ENCODE measurements at places on chromosomes 7 and 10.

GRCh38 chr7:71343039-71343438 lies 211.1 kb downstream of the GALNT17 start:
- no peak for DNase-seq

GRCh38 chr7:28316489-28316888 lies 95.8 kb upstream of the CREB5 start:
- DNase-seq = no peak

DNA sequence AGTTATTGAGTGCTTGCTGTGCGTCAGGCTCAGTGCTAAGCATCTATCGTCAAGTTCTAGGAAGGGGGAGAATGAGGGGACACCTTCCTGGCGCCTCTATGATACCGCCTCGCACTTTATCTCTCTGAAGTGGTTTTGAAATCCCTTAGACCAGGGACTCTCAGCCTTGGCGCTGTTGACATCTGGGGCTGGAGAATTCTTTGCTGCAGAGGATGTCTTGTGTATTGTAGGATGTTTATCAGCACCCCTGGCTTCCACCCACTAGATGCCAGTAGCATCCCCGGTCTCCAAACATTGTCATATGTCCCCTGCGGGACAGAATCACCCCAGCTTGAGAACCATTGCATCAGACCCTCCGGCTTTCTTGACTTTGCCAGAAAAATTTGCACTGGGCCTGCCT lies 285.5 kb downstream of the CCDC3 start:
- DNase-seq = no peak

- DNase-seq = no peak
These were observed 197.1 kb downstream of the ADAM12 start for GRCh38 chr10:126191192-126191591.

- DNase-seq = no peak
These were observed 453 bp downstream of the URGCP start for GRCh38 chr7:43905956-43906330.

DNA sequence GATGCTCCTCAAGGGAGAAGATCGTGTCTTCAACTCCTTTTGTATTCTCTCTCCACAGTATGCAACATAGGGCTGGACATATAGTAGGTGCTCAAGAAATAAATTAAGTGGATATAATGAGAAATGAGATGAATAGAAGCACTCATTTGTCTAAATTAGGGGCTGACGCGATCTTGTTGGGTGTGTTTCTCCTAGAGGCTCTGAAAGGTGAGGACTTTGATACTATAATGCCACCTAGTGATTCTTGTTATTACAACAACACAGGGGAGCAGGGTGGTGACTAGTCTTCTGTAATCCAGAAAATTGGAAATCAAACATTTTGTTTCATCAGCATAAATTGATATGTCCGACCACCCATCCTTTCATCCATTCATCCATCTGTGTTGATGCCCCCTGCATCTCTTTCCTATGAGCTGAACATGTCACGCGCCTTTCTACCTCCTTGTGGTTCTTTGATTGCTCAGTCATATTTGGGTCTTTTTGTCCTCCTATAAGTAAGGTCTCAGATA lies 3.5 kb upstream of the CFAP58 start:
- no peak for DNase-seq

DNA sequence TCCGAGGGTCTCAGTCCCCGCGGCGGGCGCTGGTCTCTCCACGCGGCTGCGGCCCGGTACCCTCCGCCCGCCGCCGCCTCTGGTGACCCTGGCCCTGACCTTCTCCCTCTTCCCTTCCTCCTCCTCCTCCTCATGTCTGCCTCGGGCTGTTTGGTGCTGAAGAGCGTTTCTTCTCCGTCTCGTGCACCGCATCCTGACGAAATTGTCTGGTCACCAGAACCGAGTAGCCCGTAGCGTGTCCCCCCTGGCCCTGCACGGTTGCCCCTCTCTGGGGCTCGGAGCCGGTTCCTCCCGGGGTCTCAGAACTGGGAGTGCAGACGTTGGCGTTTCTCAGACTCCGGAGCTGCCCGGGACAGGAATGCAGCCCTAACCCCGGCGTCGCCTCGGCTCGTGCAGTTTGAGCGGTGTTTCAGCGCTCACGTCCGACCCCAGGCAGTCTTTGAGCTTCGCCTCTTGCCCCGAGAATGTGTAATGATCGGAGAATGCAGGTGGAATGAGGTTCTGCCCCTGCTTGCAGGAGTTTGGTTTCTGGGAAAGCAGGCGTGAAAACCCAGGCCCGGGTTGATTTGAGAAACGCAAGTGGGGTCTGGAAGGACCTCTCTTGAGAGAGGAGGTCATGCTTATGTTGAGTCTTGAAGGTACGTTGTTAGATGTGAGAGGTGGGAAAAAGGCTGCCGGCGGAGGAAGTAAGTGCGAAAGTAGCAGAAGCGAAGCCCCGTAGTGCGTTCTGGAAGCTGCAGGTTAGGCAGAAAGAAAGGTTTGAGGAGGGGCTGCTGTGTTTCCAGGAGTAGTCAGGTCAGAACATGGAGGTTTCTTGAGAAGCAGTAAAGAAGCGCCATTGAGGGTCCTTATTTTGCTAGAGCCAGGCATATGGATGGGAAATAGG lies 743 bp downstream of the RBM17 start:
- no peak for DNase-seq

- no peak for DNase-seq
These were observed 79.1 kb downstream of the SUGCT start for GRCh38 chr7:40213856-40214255.

DNA sequence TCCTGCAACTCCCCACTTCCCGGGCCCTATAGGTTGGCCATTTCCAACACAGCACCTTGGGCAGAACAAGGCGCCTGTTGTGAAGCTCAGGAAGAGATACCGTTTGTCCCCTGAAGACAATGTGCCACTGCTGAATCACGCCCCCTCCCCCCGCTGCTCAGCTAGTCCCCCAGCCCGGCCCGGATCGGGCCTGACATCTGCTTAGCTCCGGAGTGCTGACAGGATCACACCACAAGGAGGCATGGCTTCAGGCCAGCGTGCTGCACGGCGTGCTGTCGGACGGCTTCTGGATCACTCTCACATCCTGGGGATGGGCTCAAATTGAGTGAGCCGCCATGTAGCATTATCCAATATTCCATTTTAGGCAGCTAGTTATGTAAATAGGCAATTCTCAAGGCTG lies 62.1 kb upstream of the EFCAB10 start:
- no peak for DNase-seq

- no peak for DNase-seq
These were observed 16.0 kb upstream of the ZNF273 start for GRCh38 chr7:64886956-64887545.

DNA sequence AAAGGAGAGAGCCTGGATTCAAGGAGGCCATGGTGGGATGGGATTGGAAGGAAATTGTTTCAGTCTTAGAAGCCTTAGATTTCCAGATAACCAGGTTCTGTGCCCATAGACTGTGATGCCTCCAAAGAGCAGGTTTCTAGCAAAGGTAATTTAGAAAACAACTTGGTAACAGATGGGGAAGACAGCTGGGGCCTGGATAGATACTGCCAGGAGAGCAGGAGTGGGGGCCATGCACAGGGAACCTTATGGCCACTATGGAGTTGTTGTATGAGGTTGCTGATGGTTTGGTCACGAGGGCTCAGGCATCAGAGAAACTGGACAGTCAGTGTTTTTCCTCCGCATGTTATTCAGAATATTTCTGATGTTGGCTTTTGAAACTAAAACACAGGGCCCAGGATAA lies 901.9 kb downstream of the LRMDA start:
- DNase-seq = no peak

DNA sequence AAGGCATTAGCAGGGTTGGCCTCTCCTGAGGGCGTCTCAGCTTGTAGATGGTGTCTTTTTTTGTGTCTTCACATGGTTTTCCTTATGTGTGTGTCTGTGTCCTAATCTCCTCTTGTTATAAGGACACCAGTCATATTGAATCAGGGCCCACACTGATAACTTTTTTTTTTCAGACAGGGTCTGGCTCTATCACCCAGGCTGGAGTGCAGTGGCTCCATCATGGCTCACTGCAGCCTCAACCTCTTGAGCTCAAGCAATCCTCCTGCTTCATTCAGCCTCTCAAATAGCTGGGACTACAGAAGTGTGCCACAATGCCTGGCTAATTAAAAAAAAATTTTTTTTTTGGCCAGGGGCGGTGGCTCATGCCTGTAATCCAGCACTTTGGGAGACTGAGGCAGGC lies 41.3 kb upstream of the KMT2C start:
- DNase-seq = no peak

GRCh38 chr7:129958643-129959470 lies 6.1 kb upstream of the UBE2H start:
- DNase-seq = no peak

DNA sequence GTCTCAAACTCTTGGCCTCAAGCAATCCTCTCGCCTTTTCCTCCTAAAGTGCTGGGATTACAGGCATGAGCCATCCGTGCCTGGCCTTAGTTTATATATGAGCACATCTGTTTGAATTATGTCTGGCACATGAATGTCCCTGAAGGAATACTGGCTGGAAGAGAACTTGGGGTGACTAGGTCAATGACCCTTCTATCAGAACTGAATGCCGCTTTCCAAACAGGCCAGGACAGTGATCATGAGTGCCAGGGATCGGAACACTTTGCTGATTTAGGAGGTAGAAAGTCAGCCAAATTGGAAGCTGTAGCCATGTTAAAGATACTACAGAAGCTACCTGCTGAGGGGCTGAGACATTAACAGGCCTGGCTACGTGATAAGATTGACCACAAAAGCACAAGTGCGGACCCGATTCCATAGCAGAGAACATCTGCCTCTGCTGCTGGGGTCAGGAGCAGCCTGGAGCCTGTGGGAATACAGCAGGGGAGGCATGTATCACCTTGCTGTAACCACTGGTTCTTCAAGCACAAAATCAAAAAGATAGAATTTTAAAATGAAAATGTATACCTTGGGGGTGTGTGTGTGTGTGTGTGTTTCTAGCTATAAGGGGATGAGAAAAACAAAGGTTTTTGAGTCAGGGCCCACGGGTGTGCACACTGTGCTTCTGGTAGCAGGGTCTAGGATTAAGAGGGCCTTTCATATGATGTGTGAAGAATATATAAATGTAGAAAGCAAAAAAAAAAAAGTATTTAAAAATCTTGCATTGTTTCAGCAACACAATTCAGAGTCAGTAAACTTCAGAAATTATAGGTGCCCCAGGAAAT lies 293.7 kb downstream of the BBS9 start:
- DNase-seq = no peak

GRCh38 chr7:22474645-22475044 lies 25.3 kb downstream of the STEAP1B start:
- no peak for DNase-seq

DNA sequence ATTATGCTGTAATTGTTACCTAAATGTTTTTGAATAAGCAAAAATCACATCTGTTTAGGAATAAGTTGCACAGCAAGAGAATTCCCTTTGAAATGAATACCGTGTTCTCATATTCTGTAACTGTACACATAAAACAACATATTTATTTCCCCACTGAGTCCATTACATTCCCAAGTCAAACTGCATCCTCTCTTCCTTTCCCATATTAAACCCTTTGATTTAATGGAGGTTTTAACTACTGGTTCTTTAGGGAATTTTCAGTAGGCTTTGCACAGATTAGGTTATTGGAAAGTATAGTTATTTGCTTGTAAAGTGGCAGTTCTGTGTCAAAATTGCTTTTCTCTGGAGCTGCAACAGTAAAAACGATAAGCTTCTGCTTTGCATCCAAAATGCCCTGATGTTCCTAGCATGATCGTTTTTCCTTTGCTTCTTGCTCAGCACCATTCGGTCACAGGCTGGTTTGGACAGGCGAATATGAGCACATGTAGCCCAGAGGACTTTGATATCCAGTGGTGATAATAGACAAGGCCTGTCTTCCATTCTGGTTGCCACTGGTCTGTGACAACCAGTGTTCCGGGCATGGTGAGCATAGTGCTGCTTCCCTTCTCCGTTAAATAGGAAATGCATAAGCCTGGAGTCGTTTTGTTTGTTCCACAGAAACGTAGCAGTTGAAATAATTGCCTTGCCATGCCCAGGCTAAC lies 696.1 kb downstream of the AUTS2 start:
- no peak for DNase-seq

- no peak for DNase-seq
These were observed 57.5 kb upstream of the FAM133B start for GRCh38 chr7:92647652-92648051.

- no peak for DNase-seq
These were observed 15.8 kb downstream of the CALD1 start for GRCh38 chr7:134795231-134795630.

GRCh38 chr10:109934958-109935793 lies 11.9 kb upstream of the XPNPEP1 start:
- DNase-seq = no peak

DNA sequence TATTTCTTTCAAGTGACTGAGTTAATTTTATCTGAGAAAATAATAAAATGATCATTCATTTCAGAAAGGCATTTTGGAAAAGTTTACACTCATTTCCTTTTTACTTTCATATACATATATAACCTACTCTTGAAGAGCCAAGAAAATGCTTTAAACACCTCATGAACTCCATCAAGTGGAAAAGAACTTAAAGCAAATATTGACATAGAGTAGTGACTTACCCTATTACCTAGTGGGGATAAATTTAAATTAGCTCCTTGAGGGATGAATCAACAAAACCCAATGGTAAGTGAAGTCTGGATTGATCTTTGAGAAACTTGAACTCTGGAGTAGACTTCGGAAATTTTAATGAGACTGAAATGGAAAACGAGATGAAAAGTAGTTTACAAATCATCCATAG lies 88.6 kb downstream of the TMEM26 start:
- DNase-seq = no peak

- DNase-seq = no peak
These were observed 56.9 kb upstream of the FAM133B start for GRCh38 chr7:92647011-92647625.

DNA sequence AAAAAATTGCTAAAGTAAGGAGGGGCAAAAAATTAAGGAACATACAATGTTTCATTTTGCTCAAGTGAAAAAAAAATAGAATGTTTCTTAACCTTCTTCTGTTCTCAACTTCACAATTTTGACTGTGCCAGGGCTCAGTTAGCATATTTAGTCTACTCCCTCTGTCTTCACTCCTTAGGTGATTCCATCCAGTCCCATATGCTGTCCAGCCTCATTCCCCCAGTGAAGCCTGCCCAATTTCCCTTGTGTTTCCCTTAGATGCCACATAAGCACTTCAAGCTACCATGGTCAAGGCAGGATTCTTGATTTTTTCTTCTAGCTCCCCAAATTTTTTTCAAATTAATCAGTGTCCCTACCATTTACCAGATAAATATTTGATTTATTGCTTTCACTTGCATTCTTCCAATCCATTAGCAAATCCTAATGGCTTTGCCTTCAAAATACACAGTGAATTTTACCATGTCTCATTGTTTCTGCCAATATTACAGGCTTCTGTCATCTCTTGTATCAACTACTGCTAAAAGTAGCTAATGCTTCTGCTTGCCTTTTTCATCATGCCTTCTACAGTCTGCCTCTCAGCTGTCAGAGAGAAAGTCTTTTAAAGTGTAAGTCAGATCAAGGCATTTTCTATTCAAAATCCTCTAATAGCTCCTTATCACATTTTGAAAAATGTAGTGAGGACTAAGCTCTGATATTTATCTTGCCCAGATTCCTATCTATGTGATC lies 166.8 kb downstream of the MACC1 start:
- DNase-seq = no peak
